Inflammatory macrophage treated with lipopolysaccharide for 1 hour (primary cell): ENCODE measurements at places on chromosomes 6 and 20.

- peak; percentile 7 for DNase-seq
Observed at GRCh38 chr6:145963216-145964068, 716 bp downstream of the SHPRH start.

- DNase-seq = peak; percentile 49
Observed at GRCh38 chr6:5084781-5085647, at the start of gene PPP1R3G. Gene PPP1R3G (plus strand): TSS chr6:5085341. CDS start chr6:5085486, 145 bp downstream.

DNA sequence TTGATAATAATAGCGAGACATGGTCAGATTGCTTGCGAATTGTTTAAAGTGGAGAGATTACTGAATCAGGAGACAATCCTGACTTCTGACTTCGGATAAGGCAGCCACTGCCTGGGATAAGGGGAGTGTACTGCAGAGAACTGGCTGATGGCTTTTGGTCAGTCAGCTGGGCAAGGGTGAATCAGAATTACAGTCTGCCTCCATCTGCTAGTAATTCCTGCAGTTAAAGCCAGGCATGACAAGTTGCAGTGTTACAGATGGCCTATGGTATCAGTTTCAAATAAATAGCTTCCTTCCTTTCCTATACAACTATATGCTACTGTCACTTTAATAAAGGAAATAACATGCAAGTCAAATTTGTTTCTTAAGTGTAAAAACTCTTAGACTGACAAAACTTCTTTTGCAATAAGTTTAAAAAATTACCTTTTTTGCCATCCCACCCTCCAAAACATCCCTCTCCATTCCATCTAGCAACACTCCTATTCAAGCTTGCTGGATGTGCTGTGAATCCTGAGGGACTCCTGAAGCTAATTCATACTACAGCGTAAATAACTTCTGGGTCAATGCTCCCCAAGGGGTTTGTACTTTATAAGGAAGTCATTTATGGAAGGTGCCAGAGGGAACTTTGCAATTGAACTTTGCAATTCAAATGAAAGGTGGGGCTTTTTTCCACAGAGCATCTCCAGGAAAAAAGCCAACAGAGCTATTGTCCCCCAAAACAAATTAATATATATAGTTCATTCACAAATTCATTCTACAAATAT is 245.2 kb downstream of the ADGRB3 start:
- no peak for DNase-seq

- no peak for DNase-seq
Observed at GRCh38 chr6:3855866-3856265, 6.7 kb downstream of the FAM50B start.

DNA sequence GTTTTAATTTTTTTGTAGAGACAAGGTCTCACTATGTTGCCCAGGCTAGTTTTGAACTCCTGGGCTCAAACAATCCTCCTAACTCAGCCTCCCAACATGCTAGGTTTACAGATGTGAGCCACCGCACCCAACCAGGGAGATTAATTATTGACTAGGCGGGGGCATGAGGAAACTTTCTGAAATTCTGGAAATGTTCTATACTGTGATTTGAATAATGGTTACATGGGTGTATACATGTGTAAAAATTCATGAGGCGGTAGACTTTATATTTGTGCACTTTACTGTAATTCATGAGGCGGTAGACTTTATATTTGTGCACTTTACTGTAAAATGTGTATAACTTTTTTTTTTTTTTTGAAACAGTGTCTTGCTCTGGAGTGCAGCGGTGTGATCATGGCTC is 147.2 kb downstream of the GRM4 start:
- no peak for DNase-seq

DNA sequence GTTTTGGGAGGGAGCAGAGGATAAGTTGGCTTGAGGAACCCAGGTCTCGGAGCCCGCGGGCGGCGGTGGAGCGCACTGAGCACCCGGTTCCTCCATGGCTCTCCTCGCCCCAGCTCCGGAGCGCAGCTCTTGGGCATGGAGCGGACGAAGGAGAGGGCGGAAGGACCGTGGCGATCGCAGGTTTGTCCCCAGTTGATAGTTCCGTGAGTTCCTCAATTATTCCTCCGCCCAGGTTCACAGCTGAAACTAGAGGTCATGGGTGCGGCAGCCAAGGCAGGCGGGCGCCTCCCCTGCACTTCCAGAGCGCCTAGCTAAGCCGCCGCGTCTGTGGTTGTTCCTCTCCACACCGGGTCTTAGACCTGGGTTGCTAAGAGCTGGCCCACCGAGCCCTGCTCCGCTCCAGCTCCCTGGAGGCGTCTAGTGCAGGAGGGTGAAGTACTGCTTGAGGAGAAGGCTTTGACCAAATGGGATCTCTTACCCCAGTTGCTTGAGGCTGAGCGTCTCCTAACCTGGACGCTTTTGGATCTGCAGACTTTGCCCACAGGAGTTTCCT is at the start of gene HTR1B:
TSS of gene HTR1B (minus strand) at position 184 of the 553 bp plus-strand sequence. CDS start at position 96, 88 bp downstream.
- no peak for DNase-seq

DNA sequence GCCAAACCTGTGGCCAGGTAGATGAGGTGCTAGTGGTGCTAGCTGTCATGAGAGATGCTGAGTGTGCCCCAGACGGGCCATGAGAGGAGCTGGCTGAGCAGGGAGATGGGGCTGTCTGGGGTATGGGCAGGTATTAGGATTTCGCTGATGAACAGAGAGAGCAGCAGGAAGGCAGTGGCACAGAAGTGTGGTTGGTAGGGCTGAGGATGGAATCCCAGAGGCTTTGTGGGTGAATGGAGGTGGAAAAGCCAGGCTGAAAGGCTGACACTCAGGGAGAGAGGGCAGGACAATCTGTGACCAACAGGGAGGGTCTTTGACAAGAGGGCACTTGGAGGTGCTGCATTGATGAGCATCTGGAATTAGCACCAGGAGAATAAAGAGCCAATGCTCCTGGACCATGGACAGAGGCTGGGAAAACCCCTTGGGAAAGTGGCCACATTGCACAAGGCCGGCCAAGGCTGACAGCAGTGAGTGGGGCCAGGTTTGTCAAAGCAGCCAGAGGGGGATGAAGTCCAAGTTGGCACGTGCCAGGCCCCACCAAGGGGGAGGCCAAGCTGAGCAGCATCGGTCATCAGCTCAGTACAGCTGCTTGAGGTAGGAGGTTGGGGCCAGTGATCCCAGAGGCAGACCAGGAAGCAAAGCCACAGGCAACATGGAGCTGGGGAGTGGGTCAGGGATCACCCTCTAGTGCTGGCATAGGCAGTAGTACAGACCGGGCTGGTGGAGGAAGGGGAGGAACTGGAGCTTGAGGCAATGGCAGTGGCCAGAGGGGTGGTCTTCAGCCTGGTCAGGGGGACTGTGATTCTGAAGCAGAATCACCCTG is 19.7 kb upstream of the SGK2 start:
- no peak for DNase-seq

GRCh38 chr6:35370785-35371493 is 28.6 kb downstream of the PPARD start:
- DNase-seq = peak; percentile 84

DNA sequence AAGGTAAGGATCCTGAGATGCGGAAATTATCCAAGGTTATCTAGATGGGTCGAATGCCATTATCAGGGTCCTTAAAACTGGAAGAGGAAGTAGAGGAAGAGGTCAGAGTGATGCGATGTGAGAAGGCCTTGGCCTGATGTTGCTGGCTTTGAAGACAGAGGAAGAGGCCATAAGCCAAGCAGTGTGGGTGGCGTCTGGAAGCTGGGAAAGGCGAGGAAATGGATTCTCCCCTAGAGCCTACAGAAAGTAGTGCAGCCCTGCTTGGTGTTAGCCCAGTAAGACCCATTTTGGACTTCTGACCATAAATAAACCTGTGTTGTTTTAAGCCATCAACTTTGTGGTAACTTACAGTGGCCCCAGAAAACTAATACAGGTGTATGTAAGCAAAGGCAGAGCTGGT is 2.0 kb downstream of the SRXN1 start:
- no peak for DNase-seq

DNA sequence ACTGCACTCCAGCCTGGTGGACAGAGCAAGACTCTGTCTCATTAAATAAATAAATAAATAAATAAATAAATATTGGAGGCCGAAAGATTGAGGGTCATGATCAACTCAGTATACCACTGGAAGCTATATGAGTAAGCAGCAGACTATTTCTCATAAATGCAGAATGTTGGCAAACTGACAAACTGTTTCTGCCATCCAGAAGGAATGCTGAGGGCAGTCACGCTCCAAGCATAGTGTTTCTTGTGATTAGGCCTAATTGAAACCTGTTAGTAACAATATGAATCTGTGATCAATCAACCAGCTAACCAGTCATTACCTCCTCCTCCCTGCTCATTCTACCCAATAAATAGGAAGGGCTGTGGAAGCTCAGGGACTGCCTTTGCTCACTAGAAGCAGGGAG is 15.2 kb upstream of the KCNK15 start:
- no peak for DNase-seq

GRCh38 chr20:48952656-48953055 is 31.1 kb downstream of the ARFGEF2 start:
- DNase-seq = no peak

DNA sequence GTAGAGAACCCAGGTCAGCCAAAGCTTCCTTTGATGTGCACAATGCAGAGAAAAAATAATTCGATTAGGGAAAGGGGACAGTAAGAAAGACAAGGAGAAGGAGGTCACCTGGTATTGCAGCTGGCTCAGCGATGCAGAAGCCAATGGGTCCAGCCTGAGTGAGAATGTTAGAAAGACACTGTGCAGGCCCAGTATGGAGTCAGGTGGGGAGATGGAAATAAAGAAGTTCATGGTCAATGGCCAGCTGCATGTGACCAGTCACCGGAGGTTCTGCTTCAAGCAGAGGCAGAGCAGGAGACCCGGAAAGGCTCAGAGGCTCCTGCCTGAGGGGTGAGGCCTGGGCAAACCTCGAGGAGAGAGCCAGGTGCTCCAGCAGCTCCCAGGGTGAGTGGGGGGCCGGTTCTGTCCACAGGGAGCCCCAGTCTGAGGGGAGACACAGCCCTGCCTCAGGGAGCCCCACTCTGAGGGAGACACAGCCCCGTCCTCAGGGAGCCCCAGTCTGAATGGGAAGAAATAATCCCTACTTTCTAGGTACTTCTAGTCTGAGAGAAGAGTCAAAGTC is 51.3 kb downstream of the LRFN2 start:
- no peak for DNase-seq

DNA sequence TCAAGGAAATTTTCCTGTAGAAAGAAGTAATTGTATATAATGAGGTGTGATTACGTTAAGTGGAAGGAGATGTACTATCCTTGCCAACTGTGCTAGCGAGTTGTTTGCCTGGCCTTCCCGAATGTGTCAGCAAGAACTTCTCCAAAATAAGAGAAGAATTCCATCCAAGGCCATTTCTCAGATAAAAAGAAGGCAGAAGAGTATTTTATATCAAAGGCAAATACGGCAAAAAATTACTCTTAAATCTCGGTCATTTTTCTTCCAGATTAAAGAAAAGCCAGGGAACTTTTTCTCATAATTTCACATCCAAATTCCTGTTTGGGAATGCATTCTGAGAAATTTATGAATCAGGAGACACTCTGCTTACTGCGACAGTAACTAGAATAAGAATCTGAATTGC is 290.6 kb downstream of the CBLN4 start:
- no peak for DNase-seq

DNA sequence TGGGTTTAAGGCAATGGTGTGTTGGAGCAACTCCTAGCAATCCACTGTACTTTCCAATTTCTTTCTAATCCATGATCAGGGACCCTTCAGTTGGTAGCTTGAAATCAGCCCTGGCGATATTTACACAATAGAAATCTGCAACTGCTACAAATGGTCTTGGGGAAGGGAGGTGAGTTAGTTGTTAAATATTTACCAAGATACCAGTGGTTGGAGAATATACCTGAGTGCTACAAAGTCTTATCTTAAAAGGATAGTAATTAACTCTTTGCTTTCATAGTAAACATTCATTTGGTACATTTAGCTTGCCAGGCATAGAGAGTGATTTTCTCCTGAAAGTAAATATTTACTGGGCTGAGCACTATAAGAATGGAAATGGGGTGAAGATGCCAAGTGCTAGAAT is 568.2 kb downstream of the BCKDHB start:
- DNase-seq = no peak

DNA sequence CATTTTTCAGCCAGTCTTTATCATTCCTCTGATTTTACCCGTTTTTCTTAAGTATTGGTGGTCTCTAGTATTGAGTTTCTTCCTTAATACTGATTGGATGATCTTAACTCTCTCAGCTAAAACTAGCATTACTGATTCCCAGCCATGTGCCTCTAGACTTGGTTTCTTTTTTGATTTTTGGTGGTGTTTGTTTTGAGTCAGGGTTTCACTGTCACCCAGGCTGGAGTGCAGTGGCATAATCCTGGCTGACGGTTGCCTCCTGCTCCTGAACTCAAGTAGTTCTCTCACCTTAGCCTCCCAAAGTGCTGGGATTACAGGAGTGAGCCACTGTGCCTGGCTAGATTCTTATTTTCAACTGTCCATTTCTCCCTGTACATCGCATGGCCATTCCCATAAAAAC is 24.9 kb downstream of the DPPA5 start:
- no peak for DNase-seq

DNA sequence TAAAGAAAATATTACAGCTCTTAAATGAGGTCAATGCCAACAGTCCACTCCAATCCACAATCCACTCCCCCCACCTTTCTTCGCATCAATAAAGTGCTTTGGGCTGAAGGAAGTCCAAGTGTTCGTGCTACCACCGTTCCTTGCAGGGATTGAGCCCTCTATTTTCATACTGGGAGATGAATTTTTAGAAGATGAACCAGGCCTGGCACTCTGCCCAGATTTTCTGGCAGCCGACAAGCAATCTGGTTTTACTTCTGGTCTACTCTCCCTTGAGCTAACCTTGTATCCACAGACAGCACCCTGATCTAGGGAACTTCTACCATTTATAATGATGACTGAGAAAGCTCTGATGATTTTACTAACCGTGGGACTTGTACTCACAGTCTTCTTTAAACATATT is 72.3 kb downstream of the BTBD9 start:
- DNase-seq = no peak

DNA sequence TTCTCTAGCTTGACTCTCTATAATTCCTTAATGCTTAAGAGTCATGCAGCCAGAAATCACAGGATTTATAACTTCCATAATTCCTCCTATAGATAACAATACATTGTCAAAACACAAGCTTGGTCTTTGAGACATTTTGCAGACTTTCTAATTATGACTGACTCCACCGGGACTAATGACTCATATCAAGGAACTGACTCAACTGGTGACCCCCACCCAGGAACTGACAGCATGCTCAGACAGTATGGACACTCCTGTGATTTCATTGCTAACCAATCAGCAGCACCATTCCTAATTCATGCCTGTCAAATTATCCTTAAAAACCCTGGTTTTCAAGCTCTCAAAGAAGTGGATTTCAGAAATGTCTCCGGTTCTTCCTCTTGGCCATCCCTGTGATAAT is 670.5 kb upstream of the IMPG1 start:
- no peak for DNase-seq

- DNase-seq = no peak
Observed at GRCh38 chr20:53728359-53728758, 134.7 kb upstream of the ZNF217 start.

DNA sequence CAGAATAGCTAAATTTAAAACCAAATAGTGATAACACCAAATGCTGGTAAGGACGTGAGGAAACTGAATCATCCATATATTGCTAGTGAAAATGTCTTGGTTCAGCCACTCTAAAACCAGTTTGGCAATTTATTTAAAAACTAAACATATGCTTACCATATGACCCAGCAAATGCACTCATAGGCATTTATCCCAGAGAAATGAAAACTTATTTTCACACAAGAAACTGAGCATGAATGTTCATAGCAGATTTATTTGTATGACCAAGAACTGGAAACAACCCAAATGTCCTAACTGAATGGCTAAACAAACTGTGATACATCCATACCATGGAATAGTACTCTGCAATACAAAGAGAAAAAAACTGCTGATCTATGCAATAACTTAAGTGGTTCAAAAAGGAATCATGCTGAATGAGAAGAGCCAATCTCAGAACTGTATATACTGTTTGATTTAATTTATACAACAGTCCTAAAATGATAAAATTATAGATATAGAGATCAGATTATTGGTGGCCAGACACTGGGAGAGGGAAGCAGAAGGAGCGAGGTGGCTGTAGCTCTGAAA is 115.6 kb upstream of the ADGRF1 start:
- no peak for DNase-seq
